SK-N-MC (cell line): ENCODE measurements at places on chromosomes 1 and 21.

DNA sequence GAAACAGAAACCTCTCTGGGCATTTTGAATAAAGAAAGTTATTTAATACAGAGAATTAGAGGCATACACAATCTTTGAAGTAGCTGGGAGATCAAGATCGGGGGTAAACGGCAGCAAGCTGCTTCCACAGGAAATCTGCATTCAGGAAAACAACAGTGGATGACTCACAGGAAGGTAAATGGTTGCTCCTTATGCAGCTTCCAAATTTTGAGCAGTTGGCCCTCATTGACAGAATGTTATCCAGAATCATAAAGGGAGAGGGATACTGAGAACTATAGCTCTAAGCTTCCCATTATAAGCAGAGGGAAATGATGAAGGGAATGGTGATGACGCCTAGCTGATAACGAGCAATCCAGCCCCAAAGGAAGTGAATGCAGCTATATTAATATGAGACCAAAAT lies 28.6 kb downstream of the ZMYND12 start:
- no peak for DNase-seq

DNA sequence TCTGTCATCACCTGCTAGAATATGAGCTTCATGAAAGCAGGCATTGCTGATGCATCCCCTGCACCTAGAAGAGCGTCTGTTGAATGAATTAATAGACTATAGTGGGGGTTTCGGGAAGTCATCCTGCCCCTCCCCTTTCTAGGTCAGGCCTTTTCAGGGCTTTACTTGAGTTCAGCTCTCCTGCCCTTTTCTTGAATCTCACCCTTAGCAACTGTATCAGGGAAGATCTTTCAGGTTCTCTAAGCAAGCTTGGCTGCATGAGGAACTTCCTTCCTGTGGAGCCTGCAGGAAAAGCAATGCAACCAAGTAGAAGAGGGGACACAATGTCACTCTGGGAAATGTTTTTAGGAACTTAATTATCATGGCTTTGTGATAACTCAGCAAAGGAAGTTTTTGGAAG lies 27.2 kb upstream of the KIAA0040 start:
- DNase-seq, result no peak

- DNase-seq, result no peak
Measured at GRCh38 chr1:33097137-33097611, 16.2 kb downstream of the AZIN2 start.

DNA sequence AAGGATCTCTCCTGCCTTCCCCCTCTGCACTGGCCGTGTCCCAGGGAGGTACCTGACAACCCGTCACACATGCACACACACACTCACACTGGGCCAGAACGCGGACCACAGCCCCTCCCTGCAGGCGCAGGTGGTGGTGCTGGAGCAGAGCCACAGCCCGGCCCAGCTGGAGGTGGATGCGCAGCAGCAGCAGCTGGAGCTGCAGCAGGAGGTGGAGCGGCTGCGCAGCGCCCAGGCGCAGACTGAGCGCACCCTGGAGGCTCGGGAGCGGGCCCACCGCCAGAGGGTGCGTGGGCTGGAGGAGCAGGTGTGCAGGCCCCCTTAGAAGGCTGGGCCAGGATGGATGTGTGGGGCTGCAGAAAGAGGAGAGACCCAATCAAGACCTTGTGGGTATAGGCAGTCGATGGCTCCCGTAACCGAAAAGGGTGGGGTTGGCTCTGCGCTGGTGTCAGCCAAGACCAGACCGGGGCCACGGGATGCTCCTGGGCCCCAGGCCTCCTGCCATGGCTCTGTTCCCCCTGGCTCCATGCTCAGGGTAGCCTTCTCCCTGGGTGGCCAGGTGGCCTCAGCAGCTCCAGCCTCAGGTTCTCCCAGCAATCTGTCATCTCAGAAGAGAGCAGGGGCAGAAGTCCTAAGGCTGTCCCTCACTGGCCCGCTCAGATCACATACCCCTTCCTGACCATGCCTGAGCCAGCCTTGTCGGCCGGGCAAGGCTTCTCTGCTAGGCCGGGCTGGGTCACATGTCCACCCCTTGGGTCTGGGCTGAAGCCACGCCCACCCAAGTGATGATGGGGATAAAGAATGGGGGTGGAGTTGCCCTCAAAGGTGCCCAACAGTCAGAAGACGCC lies 8.9 kb downstream of the MFAP2 start:
- DNase-seq, result no peak

- peak; percentile 56 for DNase-seq
Measured at GRCh38 chr1:24390924-24391782, 22.4 kb downstream of the STPG1 start.

- DNase-seq, result no peak
Measured at GRCh38 chr21:27371975-27372331, 405.1 kb upstream of the ADAMTS5 start.

DNA sequence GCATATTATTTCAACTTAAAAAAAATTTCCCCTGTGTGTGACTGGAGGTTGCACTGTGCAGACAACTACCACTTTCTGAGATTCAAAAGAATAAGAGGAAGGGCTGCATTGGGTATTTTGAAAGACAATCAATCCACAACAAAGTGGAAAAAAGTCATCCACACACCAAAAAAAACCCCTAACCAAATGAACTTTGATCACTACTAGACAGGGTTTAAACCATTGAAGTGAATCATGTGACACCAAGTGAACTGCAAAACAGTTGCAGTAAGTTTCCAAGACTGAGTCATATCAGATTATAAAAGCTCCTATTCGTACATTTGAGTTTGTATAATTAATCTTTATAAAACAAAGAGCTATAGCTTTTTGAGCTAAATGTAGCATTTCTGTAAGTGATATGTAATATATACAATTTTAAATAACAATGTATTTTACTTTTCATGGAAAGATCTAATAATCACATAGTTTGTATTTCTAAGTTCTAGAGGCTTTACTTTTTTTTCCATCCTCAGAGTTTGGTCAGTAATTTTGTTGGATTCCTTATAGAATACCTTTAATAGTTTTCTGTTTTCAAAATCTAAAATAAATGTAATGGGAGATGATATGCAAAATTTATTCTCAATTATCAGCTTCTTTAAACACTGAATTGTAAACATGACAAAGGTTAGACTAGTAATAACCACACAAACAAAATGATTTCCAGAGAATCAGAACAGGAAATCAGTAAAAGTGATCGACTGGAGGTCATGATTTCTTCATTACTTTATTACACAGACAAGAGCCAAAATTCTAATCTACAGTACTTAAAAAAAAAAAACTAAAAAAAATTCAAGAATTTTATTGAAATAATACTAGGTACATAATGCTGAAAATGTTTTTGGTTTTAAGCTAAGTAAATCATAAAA lies 50.5 kb upstream of the GFI1 start:
- DNase-seq, result no peak
